Stimulated activated CD8-positive, alpha-beta memory T cell treated with anti-CD3 and anti-CD28 coated beads, Interleukin-4, amount 100 ng/mL, for 1 hour (primary cell): ENCODE measurements at places on chromosomes 2 and 18.

DNA sequence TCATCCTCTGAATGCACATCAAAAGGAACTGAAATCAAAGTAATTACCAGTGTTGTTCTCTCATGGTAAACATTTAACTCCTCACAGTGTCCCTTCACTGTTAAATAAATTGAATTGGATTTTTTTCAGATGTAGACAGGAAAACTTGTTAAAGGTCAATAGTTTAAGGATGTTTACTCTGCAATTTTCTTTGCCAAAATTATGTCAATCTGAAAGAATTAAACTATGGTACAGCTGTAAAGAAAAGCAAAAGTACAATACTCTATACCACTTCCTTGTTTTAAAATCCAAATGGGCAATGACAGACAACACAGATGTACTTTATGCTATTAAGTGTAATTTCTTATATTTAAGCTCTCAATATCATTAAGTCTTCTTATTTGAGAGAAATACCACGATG, 153.2 kb downstream of the WDPCP start:
- DNase-seq = no peak

DNA sequence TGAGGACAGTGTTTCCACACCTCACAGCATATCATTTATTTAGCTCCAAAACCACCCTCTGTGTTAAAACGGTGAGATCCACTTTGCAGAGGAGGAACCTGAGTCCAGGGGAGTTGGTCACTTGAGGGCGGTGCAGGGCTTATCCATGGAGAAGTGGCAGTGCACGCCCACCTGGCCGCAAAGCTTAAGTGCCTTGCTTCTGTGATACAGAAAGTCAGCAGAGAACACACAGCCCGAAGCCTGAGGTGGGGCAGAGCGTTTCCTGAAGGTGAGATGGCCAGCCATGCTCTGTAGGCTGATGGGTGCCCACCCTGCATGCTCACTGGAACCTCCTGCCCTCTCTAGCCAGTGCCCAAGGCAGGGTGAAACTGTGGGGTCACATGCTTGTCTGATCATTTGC, 87.3 kb downstream of the SH3RF3 start:
- DNase-seq = no peak

DNA sequence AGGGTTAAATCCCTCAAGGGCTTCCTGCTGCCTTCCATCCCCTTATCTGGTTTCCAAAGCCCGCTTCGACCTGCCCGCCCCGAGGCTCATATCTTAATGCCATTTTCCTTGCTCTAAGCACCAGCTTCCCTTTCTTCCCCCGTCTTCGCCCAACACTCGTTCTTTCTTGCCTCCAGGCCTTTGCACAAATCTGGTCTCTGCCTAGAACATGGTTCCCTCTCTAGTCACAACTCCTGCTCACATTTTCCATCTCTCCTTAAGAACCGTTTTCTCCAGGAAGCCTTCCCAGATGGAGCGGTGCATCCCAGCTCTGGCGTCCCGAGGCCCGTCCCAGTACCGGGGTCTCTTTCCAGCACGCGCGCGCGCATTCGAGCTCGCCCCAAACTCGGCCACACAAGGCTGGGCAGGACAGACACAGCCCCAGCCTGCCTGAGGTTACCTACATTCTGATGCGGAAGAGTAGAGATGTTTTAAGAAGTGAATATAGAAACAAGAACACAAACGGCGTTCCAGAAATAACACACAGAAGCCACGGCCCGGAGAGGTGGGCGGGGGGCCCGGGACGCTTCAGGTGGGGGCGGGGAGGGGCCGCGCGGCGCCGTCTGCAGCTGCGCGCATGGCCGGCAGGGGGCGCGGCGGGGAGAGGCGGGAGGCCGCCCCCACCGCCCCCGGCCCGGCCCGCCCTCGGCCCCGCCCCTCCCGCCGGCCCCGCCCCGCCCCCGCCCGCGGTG, at the start of gene DGKD:
Gene DGKD (plus strand): TSS at position 726 of the 731 bp plus-strand sequence. CDS start 25 bp downstream, outside the sequence.
- peak; percentile 62 for DNase-seq

DNA sequence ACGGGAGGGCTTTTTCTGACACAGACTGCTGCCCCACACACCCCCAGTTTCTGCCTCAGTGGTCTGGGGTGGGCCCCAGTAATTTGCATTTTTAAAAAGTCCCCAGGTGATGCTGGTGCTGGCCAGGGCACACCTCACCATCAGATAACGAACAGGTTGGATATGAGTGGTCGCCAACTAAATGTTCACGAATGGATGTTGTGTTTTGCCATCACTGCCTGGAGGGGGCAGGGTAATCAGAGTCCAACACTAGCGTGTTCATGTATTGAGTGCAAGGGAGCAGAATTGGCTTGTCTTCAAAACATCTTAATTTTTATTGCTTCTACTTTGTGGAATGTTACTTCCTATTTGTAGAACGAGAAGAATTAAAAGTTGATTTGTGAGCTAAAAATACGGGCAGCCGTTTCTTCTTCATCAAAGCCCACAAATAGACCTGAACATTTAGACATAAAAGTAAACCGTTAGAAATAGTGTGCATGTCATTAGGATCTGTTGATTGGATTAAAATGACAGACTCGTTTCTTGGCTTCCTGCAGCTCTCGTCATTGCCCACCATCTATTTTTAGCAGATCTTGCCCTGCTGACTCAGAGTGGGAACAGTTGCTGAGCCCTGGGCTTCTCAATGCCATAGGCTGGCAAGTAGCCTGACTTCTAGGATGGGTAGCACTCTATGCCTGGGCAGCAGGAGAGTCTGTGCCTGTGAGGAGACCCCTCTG, 45.2 kb downstream of the NCK2 start:
- DNase-seq = no peak

- no peak for DNase-seq
Observed at GRCh38 chr2:4628998-4629501, 925.7 kb downstream of the DCDC2C start.

DNA sequence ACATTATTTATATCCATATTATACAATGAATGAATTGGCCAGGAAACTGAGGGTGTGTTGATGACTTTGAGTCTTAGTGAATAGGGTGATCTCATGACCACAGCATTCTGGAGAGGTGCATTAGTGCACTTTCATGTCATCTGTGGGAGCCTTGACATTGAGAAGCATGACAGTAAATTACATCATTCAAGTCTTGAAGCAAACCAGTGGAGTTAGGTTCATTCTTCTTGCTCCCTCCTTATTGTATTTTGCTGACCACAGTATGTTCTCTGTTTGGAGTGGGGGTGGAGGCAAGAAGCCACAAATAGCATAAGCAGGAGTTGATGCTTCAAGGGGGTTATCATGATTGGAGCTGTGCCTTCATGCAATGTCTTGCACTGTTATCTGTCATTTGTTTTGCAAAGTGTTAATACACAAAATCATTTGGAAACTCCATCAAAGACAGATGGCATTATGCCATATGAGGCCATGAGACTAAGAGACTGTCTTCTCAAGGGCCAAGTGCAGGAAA, 680.2 kb downstream of the NYAP2 start:
- DNase-seq = no peak

DNA sequence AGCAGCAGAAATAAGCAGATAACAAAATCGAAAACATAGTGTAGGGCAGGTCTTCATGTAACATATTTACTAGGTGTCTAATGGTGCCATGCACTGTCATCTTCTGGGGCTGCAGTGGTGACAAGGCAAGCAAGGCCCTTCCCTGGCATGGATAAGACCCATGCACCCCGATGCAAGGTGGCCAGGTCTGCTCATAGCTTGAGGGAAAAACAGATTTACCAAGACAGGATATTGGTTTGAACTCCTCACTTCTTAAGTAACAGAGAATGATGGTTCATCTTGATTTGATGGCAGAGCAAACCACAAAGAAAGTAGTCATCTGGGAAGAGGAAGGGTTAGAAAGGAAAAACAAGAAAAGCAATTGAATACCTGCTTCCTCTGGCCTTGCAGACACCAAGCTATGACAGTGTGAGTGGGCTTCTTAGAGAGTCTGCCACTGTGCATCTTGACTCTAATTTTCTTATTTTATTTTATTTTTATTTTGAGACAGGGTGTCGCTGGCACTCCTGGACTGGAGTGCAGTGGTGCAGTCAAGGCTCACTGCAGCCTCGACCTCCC, 35.8 kb upstream of the EML6 start:
- DNase-seq = no peak

GRCh38 chr18:52624702-52625101, 284.7 kb downstream of the DCC start:
- DNase-seq = no peak

DNA sequence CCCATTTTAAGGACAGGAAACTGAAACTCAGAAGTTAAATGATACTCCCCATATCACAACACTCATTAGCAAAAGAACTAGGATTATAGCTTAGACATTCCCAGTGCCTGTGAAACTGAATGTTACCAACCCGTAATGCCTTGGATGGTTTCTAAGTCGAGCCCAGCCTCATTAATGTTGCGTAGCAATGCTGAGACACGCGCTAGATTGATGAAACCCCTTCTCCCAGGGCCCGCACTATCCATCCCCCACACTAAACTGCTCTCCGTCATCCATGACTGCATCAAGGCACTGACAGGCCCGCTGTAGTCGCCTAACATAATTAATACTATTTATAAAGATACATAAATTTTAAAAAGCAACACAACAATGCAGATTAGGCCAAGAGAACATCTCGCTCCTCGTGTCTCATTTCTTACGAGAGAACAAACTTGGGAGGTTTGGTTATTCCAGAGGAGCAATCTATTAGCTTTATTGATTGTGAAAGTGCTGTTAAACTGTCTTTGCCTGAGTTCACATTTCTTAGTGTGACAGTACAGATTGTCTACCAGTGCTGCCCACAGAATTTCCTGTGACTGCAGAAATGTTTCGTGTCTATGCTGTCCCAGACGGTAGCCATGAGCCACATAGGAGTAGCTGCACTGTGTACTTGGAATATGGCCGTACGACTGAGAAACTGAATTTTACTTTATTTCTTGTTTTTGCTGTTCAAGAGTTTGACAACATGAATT, 312.2 kb upstream of the RAB12 start:
- no peak for DNase-seq

DNA sequence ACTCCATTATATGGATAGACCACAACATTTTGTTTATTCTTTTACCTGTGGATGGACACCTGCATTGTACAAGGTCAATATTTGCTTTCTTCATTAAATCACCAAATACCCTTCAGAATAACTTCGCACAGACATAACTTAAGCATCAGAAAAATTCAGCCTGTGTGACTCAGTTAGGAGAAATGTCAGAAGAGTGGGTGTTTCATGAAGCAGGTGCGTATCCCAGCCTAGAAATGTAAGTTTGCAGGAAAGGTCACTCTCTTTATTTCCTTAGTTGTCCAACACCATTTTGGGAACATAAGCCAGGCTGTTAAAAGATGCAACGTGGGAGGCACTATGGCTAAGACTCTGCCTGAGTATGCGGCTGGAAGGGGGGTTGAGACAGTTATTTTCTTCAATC, 48.6 kb upstream of the FHL2 start:
- DNase-seq = no peak

DNA sequence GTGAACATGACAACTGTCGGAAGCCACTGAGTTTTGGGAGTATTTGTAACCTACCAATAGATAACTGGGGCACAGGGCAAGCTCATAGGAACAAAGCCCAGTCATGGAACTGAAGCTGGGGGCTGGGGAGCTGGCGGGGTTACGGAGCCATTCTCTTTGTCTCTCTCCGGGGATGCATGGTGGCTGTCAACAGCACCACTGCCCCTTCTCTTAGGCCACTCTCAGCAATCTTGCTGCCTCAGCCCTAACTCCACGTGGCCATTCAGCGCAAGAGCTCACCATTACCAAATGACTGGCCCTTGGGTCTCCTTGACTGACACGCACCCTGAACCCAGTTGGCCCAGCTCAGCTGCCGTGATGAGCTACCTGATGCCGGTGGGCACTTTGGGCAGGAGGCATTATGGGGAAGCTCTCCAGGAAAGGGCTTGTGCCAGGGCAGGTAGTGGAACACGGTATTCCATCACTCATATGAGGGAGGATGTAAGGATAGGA, 33.6 kb upstream of the ODC1 start:
- DNase-seq = no peak

- no peak for DNase-seq
Observed at GRCh38 chr18:73975266-73975665, 172.4 kb downstream of the FBXO15 start.

DNA sequence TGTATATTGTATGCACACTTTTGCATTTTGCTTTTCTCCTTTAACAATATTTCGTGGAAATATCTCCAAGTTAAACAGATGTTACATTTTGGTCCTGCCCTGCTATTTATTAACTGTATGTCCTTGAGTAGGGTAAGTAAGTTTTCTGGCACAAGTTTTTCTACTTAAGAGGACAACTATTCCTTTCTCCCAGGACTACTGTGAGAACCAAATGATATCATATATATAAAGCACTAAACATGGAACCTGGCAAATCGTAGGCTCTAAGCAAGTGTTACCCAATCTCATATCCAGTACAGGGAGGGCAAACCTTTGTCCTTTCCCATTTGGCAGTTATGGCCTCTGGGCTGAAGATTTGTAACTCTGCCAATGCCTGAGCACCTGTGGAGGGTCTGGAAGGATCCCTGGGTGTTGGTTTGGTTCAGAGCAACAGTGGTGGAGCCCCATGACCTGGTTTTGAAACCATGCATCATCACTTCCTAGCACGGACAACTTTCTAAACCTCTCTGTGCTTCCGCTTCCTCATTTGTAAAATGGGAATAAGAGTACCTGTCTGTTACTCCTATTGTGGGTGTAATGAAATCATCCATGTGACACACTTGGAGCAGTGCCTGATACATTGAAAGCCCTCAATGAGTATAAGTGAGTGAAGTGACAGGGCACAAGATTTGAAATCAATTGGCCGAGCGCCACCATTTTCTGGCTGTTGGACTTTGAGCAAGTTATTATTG, 28.3 kb upstream of the ICOS start:
- no peak for DNase-seq

GRCh38 chr2:129757366-129757914, 222.0 kb upstream of the RAB6C start:
- no peak for DNase-seq

DNA sequence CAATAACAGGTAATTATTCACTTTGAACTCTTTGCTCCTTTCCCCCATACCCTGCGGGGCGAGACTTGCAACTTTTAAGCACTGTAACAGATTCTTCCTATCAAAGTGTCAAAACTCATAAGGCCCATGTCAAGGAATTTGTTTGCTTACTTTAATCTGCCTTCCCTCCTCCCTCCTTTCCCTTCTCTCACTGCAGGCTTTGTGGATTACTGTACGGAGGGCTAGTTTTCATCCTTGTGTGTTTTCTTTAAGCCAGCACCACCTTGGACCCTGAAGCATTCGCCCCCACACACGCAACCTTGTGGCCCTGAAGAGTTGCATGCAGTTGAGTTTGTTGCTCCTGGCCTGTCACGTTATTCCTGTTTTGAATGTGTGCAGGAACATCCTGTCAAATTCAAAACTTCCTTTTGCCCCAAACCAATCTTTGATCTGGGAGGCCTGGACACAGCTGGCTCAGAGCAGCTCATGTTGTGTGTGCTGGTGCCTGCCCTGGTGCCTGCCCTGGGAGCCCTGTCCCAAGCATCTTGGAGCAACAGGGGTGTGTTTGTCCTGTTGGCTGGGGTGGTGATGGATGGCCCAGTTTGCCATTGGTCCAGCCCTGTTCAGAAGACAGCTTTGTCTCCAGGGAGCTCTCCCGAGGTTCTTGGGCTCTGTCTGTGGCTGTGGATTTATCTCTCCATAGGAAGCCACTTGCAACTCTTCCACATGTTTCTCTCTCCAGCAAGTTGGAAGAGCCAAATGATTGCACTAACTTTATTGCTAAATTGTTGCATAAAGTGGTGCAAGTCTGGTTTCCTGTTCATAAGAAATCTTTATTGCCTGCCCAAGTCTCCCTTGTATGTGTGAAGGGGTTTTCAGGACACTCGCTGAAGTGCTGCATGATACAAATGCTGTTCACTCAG, 199.6 kb downstream of the VAPA start:
- DNase-seq = no peak
